ENCODE measurements at places on chromosomes 1 and 21.

- DNase-seq, result no peak
Measured at GRCh38 chr1:150180474-150180873, 30.8 kb downstream of the PLEKHO1 start.

DNA sequence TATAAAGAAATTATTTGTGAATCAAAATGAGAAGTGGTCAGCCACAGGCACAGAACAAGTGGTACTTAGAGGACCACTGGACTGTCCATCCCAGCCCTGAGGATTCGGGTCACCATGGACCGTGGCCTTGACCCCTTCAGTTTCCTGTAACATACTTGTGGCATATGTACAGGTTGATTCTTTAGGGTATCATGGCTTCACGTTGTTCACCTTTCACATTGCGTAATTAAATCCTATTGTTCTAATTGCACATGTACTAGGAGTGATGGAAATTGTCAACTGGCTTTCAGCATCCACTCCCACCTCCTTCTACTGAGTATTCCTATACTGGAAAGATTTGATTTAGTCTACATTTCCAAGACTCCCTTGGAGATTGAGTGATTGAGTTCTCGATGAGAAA is 148.3 kb upstream of the GJB5 start:
- no peak for DNase-seq

DNA sequence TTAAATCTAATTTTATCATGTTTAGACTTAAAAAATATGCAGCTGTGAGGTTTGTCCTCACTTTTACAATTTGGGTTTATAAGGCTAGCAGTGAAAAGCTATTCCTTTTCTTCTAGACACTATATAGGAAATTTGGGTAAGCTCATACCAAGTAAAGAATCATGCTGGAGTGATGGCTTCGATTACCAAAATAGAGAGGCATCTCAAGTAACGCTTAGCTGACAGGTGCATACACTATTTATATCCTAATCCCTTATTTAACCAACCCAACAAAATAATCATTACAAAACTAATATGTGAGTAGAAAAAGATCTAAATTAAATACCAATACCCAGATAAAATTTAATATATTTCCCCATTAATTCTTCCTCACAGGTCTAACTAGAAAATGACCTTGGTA is 193.2 kb downstream of the LHX8 start:
- DNase-seq, result no peak

DNA sequence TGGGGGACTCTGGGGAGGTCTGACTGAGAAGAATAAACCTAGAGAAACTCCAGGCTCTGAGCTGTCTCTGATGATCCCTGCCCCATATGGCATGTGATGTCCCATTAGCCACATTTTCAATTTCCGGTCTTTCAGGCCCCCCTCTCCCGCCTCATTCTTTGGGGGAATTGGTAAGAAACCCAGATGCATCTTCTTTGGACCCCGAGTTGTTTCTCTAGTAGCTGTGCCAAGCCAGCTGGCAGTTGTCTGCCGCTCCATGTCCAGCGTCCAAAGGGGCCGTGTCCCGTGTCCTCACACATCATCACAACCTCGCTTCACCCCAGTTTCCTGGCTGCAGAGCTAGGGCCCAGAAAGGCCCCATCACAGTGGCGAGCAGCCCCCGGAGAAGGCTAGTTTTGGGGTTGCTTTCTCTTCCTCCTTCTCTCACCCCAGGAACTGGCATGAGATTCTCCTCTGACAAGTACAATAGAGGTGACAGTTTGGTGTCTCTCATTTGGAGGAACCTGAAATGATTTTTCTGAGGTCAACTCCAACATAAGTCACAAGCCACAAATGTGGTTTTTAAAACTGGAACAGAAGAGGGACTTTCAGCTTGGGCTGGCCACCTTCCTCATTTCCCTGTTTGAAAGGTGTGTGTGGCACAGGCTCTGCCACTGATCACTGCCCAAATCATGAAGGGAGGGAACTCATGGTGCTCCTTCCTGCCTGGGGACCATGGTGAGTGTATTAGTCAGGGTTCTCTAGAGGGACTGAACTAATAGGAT is 6.4 kb upstream of the GPR157 start:
- no peak for DNase-seq

DNA sequence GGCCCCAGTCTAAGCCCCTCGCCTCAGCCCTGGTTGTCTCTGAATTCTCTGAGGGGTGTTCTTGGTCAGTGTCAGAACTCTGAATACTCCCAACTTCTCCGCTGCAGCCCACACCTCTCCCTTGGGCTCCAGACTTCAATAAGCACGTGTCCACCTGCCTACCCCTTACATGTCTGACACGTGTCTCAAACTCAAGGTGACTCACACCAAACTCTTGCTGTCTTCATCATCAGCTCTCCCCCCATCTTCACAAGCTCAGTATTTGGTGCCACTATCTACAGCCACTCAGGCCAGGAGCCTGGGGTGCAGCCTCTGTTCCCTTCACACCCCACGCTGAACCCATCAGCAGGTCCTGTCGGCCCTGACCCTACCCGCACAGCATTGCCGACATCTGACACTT is 18.8 kb upstream of the UBXN10 start:
- DNase-seq, result no peak

DNA sequence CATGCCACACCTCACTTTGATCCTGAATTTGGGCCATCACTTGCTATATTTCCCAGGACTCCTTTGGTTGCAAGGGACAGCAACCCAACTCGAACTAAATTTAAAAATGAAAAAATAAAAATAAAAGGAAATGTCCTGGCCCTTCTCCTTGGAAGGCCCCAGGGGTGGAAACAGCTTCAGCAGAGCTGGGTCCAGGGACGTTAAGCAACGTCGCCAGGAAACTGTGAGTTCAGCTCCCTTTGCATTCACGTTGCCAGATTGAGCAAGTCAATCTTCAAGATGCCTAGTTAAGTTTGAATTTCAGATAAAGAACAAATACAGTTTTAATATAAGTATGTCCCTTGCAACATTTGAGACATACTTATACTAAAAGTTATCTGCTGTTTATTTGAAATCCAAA is 14.6 kb upstream of the SPSB1 start:
- no peak for DNase-seq

DNA sequence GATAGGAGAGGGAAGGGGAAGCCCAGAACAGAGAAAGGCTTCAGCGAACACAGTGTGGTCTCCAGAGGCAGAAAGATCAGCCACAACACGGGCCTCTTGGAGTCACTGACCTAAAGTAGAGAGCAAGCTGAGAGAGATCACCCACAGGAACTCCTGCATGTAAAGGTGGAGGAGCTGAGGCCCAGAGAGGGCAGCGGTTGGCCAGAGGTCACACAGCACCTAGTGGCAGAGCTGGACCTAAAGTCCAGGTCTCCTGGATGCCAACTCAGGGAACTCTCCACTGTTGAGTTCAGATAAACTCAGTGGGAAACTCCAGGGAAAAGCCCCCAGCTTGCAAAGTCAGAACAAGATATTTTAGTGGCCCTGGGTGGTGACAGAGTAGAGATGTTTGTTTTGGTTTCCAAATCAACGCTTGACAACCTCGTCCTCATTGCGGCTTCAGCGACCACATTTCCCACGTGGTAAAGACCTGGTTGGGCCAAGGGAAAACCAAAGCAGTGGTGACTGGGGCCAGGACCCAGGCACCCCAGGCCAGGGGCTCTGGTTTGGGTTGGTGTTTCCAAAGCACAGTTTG is 4.6 kb downstream of the IFFO2 start:
- peak; percentile 57 for DNase-seq
